GM12878 (cell line): ENCODE measurements at places on chromosomes 3 and 15.

GRCh38 chr15:37715101-37715500, 219.3 kb upstream of the TMCO5A start:
- DNase-seq: no peak

GRCh38 chr3:179772297-179772696, 119.5 kb downstream of the USP13 start:
- no peak for DNase-seq

- no peak for DNase-seq
Observed at GRCh38 chr3:151011427-151011826, 38.9 kb upstream of the CLRN1 start.

- no peak for DNase-seq
Observed at GRCh38 chr15:63414474-63415120, 33.0 kb upstream of the CA12 start.

- no peak for DNase-seq
Observed at GRCh38 chr3:172905451-172905850, 154.9 kb downstream of the ECT2 start.

DNA sequence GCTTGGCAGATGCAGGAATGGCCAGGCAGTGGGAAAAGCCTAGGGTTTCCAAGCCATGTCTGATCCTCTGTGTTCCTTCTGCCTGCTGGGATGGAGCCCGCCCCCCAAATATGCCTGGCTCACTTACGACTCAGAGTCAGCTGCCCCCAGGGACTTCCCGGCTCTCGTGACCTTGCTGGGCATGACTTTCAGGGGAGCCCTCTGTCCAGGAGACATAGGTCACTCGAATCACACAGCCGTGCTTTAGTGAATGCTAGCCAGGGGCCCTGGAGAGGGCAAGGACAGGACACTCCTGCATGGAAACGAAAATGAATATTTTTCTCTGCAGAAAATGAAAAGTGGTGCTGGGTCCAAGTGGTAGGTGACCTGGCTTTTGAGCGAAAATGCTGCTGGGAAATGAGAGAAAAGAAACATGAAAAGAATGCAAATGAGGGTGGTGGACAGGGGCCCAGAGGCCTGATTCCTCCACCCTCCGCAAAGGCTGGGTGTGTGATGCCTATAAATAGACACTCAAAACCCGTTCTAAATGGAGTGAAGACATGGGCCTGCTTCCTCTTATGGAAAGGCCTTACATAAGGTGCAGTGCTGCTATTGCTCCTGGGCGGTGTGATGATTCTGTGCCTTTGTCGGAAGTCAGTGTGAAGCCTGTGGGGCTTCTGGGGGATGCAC, 107.4 kb downstream of the APBA2 start:
- no peak for DNase-seq

GRCh38 chr15:94610069-94610468, 378.7 kb downstream of the MCTP2 start:
- DNase-seq: peak; percentile 23
